Peyer's patch (tissue), 4 donors: ENCODE measurements at places on chromosomes 3 and 15. TPM values are rescaled to one million over a fixed set of nuclear protein-coding genes. Genes with fewer than 3 reads are reported as not detected.

Gene C15orf62
- not detected for total RNA-seq

Gene ANKUB1
- not detected for total RNA-seq

Gene ATP13A5
- not detected for total RNA-seq

Gene ZBTB20
- 19.6 TPM for total RNA-seq
